ENCODE measurements at places on chromosomes 13 and 19.

DNA sequence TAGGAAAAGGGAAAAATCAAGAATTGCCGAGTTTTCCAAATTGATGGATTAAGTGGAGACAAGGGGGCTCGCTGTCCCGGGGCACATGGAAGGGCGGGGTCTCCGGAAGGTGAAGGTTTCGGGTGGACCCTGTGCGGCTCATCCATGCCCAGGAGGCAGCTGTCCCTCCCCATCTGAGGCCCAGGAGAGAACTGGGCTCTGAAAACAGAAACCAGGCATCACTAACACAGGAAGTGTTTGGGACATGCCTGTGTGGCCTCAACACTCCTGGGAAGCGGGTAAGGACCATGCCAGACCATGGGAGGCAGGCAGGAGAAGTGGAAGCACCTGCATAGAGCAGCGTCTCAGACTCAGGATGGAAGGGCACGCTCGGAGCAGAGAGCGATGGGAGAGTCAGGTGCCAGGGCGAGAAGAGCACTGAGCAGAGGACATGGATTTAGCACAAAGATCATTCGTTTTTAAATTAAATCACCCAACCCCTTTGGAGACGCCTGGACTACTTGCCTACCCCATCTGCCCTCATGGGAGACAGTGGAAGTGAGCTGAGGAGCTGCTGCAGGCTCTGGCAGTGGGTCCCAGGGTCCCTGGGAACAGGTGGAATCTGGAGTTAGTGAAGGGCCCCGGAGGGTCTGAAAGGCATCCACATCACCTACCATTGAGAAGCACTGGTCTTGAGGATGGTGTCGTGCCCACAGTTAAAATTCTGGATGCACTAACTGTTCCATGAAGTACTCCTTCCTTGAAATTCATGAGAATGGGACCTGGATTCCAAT lies 183.2 kb upstream of the SOX1 start:
- DNase-seq: no peak

DNA sequence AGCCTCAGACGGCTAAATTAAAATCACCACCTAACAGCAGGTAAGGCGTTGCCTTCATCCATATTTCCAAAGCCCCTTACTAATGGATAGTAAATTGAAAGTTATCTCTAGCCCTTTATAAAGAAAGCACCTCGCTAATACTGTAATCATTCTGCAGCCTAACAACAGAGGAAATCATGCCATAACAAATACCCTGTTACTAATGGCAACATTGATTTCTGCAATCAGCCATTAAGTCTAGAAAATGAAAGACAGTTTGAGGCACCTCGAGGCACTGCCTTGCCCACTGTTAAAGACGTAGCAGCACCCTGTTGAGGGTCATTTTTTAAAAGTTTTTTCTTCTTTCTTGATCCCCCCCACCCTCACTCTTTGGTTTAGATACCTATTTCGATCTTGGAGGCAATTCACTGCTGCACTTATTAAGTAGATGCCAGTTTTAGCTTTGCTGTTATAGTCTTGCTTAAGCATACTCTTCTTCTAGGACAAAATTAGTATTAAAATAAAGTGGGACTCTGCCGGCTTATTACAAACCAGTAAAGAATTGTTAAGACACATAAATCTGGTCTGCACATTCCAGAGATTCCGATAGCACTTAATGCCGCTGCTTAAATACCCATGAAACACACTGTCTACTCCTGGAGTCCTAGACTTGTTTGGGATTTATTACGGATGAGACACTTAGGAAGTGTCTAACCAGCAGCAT lies 74.8 kb downstream of the ZNF536 start:
- DNase-seq: no peak

GRCh38 chr13:93146584-93147297 lies 79.9 kb upstream of the GPC6 start:
- no peak for DNase-seq

DNA sequence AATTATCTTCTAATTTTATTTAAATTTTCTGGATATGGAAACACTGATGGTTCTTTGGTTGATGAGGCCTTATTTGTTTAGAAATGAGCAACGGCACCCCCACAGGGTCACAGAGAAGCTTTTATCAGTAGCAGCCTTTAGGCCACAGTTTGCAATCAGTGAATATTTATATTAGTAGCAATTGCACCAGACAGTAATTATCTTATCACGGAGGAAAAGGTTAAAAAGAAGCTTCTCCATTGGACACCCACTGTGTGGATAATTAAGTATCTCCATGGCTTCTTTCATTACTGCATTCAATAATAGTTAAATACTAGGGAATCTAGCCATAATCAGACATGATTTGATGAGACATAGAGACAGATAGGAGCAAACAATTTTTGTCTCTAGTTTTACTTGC lies 2099.2 kb upstream of the PCDH20 start:
- DNase-seq: no peak

DNA sequence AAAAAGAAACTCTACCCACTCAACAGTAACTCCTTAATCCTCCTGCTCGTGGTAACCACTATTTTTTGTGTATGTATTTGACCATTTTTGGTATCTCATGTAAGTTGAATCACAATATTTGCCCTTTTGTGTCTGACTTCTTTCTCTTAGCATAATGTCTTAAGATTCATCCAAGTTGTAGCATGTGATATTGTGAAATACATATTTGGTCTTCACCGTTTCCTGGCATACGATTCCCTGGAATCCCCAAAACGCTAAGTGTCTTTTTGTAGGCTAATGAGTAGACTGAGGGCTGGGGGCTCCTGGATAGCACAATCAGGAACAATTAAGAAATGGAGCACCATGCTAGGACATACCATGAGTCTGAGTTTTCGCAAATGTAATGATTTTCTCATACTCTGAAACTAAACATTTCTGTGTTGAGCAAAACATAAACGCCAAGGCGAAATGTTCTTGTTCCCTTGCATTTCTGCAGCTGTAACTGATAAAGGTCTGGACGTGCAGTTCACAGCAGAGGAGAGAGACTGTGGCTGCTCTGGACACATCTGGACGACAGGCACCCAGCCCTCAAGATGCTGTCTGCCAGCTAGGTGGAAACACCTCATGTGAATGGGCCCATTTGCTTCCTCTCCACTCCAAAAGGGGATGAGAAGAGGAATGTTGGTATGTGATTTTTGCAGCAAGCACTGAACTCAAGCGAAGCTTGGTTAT lies 38.4 kb downstream of the BRD4 start:
- DNase-seq: no peak

- DNase-seq: no peak
Observed at GRCh38 chr19:46428239-46429135, at the start of gene PNMA8C. Gene PNMA8C (minus strand): TSS chr19:46428936. CDS start chr19:46428359, 577 bp downstream.

- no peak for DNase-seq
Observed at GRCh38 chr19:49224879-49225278, 67.3 kb downstream of the TRPM4 start.

DNA sequence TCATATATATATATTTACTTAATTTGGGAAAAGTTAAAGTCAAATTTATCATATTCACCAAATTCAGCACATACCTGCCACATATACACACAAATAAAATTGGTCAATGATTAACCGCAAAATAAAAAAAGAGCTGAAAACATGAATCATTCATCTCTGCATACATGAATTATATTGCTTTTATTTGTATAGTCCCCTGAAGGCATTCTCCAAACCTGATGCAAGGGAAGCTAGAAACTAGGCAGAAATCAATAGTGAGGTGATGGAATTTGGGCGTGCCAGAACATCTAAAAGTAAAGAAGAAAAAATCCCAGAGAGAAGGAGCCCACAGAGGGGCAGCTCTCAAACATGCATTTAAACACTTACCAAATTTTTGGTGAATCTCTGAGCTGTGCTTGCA lies 60.1 kb downstream of the UFM1 start:
- DNase-seq: no peak

DNA sequence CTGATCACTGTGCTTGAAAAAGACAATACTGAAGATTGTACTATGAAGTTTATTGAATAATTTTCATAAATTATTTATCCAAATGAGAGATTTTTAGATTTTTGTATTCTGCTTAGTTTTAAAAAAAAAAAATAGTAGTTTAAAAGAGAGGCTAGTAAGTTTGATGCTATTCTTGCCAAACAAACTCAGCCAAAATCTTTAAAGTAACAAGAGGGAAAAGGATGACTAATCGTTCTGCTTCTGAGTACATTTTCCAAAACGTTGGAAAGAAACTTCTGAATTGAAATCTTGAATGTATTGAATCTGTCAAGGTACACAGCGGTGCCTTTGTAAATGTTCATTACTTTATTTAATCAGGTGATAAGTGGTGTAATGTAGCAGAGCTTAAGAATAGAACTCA lies 34.4 kb downstream of the NUP58 start:
- DNase-seq: no peak

GRCh38 chr19:58538257-58539168 lies 5.4 kb upstream of the TRIM28 start:
- no peak for DNase-seq

- no peak for DNase-seq
Observed at GRCh38 chr13:94050039-94050438, 429.4 kb downstream of the DCT start.

- no peak for DNase-seq
Observed at GRCh38 chr19:6066661-6067646, 43.3 kb downstream of the RFX2 start.

- no peak for DNase-seq
Observed at GRCh38 chr13:42102961-42103865, 54.8 kb downstream of the DGKH start.

DNA sequence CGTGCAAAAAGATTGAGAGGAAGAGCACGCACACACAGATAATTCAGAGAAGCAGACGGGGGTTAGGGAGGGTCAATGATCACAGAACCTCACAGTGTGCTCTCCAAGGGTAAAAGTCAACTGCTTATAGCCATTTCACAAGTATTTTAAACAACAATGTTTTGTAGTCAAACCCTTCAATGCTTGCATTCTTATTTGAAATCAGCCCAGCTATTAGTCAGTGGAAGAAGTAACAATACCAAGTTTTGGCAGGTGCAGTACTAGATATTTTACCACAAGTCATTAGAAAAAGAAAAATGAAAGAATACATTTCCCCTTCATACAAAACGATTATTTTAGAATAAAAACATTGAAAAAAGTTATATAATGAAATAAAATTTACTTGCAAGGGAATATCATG lies 2.6 kb downstream of the CSNK1A1L start:
- DNase-seq: no peak

GRCh38 chr19:38180071-38180470 lies 44.0 kb downstream of the DPF1 start:
- DNase-seq: no peak

- DNase-seq: no peak
Observed at GRCh38 chr13:113742445-113743120, 16.4 kb upstream of the TMEM255B start.

- DNase-seq: no peak
Observed at GRCh38 chr13:78393286-78394142, 209.8 kb downstream of the POU4F1 start.

GRCh38 chr13:97021241-97021640 lies 27.0 kb upstream of the OXGR1 start:
- no peak for DNase-seq

DNA sequence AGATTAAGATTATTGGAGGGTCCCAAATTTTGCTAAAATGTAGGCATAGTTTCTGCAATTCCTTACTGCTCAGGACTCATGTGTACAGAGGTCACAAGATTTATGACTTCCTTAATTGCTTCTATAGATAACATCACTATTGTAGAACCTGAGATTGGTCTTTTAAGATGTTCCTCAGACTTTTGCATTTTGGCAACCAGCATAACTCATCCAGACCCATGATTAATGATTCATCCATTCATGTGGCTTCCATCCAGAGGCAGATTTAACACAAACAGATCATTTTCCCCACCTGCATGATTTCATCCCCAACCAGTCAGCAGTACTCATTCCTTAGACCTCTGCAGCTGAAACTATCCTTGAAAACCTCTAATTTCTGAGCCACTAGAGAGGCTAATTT lies 34.5 kb upstream of the CEACAM8 start:
- no peak for DNase-seq

GRCh38 chr19:12864721-12865715 lies 16.2 kb downstream of the DNASE2 start:
- DNase-seq: no peak

- no peak for DNase-seq
Observed at GRCh38 chr13:84983321-84983720, 815.9 kb downstream of the SLITRK6 start.

GRCh38 chr19:57656346-57656745 lies 12.4 kb upstream of the ZSCAN4 start:
- no peak for DNase-seq

- no peak for DNase-seq
Observed at GRCh38 chr13:20583803-20584293, 16.9 kb downstream of the IFT88 start.

- DNase-seq: no peak
Observed at GRCh38 chr19:3721887-3722442, 13.8 kb downstream of the TJP3 start.

DNA sequence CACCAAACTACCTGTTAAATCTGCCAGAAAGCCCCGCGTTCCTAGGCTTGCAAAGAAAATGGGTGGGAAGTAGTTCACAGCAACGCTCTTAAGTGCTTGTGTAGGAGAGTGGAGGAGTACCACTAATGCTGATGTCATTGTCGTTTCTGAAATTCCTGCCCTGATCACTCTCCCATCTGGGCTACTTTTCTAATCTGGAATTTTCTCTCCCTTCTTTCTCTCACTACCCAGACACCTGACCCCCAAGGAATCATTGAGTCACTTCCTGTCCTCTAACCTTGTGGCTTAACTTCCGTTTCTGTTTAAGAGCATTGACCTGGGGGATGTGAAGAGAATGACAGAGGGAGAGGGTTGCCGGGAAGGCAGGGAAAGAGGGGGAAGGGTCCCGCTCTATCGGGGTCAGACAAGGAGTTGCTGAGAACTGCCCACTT lies 98.7 kb downstream of the STARD13 start:
- no peak for DNase-seq

GRCh38 chr13:38483623-38484022 lies 134.0 kb downstream of the UFM1 start:
- no peak for DNase-seq

GRCh38 chr19:13115936-13116281 lies 631 bp downstream of the TRMT1 start:
- DNase-seq: no peak

DNA sequence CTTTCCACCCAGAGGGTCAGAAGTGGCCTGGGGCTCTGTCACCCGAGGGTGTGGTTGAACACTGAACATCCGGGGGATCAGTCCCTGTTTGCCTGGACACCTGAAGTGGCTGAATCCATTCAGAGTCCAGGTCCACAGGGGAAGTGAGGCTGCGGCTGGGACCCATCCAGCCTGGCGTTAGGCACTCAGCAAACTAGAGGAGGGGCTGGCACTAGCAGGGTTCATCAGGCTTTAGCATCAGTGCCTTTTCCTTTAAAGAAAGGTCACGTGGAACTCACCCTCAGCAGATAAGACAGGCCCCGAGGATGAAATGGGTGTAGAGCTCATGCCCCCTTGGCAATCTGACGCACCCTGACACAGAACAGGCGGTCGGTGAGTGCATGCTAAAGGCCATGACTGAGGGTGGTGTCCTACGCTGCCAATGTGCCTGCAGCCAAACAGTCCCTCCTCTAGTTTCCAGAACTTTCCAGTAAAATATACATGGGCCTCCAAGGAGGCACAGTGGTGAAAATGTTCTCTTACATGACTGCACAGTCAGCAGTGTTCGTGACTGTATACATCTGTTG lies 72.4 kb upstream of the ARHGEF7 start:
- no peak for DNase-seq

GRCh38 chr19:2145831-2146241 lies 5.5 kb downstream of the AP3D1 start:
- no peak for DNase-seq

GRCh38 chr19:49282184-49282583 lies 42.8 kb downstream of the SLC6A16 start:
- DNase-seq: no peak

GRCh38 chr13:44868397-44868796 lies 120.9 kb downstream of the NUFIP1 start:
- no peak for DNase-seq
